ENCODE measurements at places on chromosomes 4 and X. TPM values are rescaled to one million over a fixed set of nuclear protein-coding genes. Genes with fewer than 3 reads are reported as not detected.

PHOX2B gene
- total RNA-seq: not detected

DRP2 gene
- total RNA-seq: 0.35 TPM

DKK2 gene
- not detected for total RNA-seq

NOX1 gene
- 0.78 TPM for total RNA-seq

ADH7 gene
- total RNA-seq: not detected

HERC5 gene
- 3.0 TPM for total RNA-seq

NXF2 gene
- total RNA-seq: not detected

F11 gene
- not detected for total RNA-seq

DGKK gene
- not detected for total RNA-seq

ITIH6 gene
- total RNA-seq: 0.02 TPM

CENPVL3 gene
- total RNA-seq: 0.05 TPM

PPP3CA gene
- 16.5 TPM for total RNA-seq
